ENCODE measurements at places on chromosomes 6 and 20.
A peak's percentile ranks its signal among the peaks of the same experiment; 100 is the strongest.

GRCh38 chr6:107144666-107145065 is 29.4 kb upstream of the BEND3 start:
- no peak for DNase-seq

DNA sequence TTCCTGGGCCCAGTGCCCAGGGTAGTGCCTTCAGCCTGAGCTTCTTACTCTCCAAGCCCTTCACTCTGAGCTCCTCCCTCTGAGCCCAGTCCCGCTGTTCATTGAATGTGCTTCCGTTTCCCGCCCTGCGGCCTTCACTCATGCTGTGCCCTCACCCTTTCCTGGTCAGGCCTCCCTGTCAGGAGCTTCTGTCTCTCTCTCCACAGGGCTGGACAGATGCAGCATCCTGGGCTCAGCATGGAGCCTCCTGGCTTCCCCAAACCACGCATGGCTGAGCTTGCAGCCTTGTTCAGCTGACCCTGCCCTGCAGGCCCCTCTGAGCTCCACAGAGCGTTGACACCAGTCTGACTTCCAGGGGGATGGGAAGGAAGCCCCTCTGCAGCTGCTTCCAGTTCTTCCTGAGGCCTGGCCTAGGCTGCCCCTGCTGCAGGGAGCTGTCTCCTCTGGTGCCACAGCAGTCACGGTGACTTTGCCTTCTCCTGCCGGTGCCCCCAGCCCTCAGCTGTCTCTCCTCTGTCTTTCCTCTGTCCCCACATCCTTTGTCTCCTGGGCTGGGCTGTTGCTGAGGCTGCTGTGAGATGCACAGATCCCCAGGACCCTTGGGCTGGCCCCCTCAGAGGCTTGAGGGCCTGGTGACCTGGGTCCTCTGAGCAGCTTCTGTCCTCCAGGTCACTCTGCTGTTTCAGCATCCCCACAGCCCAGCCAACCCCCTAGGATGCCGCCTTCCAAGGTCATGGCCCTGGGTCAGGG is 7.9 kb upstream of the MYT1 start:
- DNase-seq = no peak

DNA sequence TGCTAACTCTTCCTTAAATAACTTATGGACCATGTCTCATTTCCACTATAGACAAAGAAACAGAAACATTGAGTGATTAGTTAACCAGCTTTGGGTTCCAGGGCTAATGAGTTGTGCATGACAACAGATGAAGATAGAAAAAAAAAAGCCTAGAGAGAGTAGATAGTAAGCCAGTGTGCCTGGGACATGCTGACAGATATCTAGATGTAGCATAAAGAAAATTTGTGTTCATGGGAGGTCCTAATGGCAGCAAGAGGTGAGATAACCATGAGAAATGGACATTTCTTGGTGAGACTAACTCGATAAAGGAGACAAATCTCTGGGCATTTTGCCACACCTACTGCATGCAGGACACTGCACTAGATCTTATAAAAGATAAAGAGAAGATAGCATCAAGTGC is 2.8 kb upstream of the BTN3A3 start:
- DNase-seq = peak; percentile 27

DNA sequence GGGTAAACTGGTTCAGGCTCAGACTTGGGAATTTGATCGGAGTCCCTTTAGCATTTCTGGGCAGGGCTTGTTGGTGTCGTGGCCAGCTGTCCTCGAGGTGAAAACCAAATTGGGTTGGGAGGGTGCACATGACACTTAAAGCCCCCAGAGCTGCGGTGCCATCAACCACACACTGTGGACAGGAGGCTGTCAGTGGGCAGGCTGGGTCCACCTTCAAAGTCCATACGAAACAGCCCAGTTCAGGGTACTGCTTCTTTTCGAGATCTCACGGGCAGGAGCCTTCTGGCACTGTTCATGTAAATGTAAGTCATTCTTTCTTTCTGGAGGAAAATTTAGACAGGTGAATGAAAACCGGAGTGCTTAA is 7.0 kb downstream of the SYNJ2 start:
- no peak for DNase-seq

GRCh38 chr6:164308339-164308738 is 893.8 kb downstream of the QKI start:
- no peak for DNase-seq

- DNase-seq = no peak
These were observed 24.4 kb upstream of the ID1 start for GRCh38 chr20:31580706-31581105.

- no peak for DNase-seq
These were observed 2.9 kb downstream of the FKBP1A start for GRCh38 chr20:1389703-1390580.

GRCh38 chr6:107444277-107444676 is 15.1 kb downstream of the PDSS2 start:
- DNase-seq = no peak

- DNase-seq = no peak
These were observed 35.3 kb downstream of the NEDD9 start for GRCh38 chr6:11197175-11197536.

DNA sequence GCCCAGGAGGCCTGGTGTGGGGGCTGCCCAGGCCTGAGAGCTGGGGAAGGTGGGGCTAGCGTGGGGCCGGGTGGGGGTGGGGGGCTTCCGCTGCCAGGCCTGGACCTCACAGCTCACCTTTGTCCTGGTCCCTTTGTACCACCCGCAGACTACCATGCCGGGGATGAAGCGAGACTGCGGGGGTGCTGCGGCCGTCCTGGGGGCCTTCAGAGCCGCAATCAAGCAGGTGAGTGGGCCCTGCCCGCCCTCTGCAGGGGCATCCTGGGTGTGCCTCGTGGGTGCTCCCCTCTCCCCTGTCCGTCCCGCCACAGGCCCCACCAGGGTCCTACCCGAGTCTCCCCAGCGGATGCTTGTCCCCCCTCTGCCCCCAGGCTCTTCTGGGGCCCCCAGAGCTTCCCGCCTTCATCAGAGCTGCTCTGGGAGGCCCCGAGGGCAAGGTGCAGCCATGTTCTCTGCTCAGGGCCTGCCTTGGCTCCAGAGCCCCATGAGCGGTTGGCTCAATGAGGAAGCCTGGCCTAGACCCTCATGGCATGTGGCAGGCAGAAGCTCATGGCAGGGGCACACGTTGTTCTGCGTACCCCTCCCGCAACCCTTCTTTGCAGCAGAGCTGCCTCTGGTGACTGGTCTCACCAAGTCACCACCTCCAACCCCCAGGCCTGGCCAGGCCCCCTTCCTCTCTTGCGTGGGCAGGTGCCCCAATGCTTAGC is 14.5 kb downstream of the NPEPL1 start:
- DNase-seq = no peak

GRCh38 chr6:111604259-111605099 is 1.2 kb downstream of the TRAF3IP2 start:
- DNase-seq = peak; percentile 21

- DNase-seq = no peak
These were observed 46.9 kb upstream of the QKI start for GRCh38 chr6:163367497-163368183.

- no peak for DNase-seq
These were observed 15.8 kb downstream of the SPTLC3 start for GRCh38 chr20:13024596-13024995.

GRCh38 chr6:129440691-129441090 is 269.3 kb downstream of the ARHGAP18 start:
- peak; percentile 10 for DNase-seq

- DNase-seq = no peak
These were observed 148.5 kb downstream of the MRPL14 start for GRCh38 chr6:43978473-43979346.

GRCh38 chr20:4546786-4547185 is 174.9 kb upstream of the PRND start:
- DNase-seq = no peak

- DNase-seq = peak; percentile 74
These were observed 98.7 kb downstream of the ADGRG6 start for GRCh38 chr6:142400495-142400894.

DNA sequence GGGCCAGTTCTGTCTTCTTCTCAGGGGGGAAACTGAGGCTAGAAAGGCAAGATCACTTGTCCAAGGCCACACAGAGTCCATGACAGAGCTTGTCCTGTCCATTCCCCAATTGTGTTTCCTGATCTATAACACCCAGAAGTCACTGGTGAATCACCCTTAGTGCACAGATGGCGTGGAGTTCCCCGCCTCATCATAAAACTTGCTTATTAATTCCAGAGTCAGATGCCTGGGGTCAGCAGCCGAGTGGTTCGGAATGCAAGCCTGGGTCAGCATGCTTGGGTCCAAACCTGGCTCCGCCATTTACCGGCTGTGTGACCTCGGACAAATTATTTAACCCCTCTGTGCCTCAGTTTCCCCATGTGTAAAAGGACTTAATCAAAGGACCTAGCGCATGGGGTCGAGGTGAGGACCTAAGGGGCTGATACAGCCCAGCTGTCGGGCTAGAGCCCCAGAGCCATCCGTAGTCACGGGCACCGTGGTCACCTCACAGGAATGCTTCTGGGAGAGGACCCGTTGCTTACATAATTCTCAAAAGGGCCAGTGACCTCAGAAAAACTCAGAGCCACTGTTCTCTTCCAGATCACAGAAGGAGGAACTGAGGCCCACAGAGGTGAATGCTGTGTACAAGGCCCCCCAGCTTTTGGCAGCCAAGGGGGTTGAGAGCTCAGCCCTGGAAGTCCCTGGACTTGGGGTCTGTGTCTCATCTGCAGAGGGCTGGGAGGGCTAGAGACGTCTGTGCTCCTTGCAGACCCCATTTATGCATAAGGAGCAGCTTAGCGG is 1.4 kb upstream of the ZBP1 start:
- DNase-seq = no peak

GRCh38 chr6:108983151-108983550 is 111.5 kb downstream of the SESN1 start:
- no peak for DNase-seq

DNA sequence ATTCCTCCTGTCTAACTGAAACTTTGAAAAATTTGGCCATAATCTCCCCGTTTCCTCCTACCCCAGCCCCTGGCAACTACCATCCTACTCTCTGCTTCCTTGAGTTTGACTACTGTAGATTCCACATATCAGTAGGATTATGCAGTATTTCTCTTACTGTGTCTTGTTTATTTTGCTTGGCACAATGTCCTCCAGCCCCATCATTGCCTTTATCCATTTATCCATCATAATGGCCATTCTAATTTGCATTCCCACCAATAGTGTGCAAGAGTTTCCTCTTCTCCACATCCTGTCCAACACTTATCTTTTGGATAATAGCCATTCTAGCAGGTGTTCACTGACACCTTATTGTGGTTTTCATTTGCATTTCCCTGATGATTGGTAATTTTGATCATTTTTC is 202.3 kb downstream of the THBS2 start:
- DNase-seq = no peak
